Adrenal gland (tissue), 19 donors: ENCODE measurements at places on chromosomes 5 and 9. TPM values are rescaled to one million over a fixed set of nuclear protein-coding genes. Genes with fewer than 3 reads are reported as not detected.

DNA sequence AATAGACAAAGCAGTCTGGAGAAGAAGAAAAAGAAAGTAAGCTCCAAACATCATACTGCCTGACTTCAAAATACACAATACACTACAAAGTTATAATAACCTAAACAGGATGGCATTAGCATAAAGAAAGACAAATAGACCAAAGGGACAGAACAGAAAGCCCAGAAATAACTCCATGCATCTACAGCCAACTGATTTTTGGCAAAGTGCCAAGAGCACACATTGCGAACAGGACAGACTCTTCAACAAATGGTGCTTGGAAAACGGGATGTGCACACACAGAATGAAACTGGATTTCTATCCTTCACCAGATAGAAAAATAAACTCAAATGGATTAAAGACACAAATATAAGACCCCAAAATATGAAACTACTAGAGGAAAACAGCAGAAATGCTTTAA is 66.6 kb upstream of the SPATA31E1 start:
- H3K4me3 ChIP-seq = no peak overlapping the region
- no peak overlapping the region for H3K27ac ChIP-seq
- H3K36me3 ChIP-seq = no peaks in the 10 kb centered on the region
- no peaks in the 10 kb centered on the region for H3K27me3 ChIP-seq

The TMEFF1 gene
- not detected for total RNA-seq

GRCh38 chr5:176714067-176714466 is 66.8 kb downstream of the TSPAN17 start:
- H3K27me3 ChIP-seq = no peaks in the 10 kb centered on the region
- no peak overlapping the region for H3K4me3 ChIP-seq
- H3K27ac ChIP-seq = no peak overlapping the region
- H3K4me1 ChIP-seq = no peaks in the 10 kb centered on the region
- no peak for DNase-seq

- no peak overlapping the region for H3K27ac ChIP-seq
- no peak overlapping the region for H3K4me3 ChIP-seq
- DNase-seq = no peak
- H3K4me1 ChIP-seq = no peaks in the 10 kb centered on the region
- no peaks in the 10 kb centered on the region for H3K27me3 ChIP-seq
Measured at GRCh38 chr5:86917117-86917579, 299.4 kb downstream of the COX7C start.

- H3K27ac ChIP-seq = no peak overlapping the region
- H3K4me1 ChIP-seq = peaks cover 11% of the 10 kb centered on the region
- DNase-seq = peak; percentile 41
- H3K36me3 ChIP-seq = no peaks in the 10 kb centered on the region
Measured at GRCh38 chr9:127817881-127818434, 15.3 kb downstream of the FPGS start.

The TMC1 gene
- 0.50 TPM for total RNA-seq

DNA sequence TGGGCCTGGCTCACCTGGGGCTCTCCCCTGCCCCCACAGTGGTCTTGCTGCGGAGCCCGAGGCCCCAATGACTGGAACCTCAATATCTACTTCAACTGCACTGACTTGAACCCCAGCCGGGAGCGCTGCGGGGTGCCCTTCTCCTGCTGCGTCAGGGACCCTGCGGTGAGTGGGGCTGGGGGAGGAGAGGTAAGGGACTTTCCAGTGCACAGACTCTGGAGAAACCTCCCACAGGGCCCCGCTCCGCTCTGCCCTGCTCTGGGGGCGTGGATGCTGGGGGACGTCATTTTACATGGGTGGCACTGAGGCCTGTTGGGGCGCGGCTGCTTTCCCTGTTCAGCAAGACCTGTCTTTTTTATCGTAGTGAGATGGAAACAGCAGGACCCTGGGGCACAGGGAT is 7.6 kb downstream of the TSPAN17 start:
- no peak overlapping the region for H3K4me3 ChIP-seq
- H3K27me3 ChIP-seq = no peaks in the 10 kb centered on the region
- no peak for DNase-seq
- no peak overlapping the region for H3K27ac ChIP-seq
- peaks cover 22% of the 10 kb centered on the region for H3K4me1 ChIP-seq
- peaks cover 34% of the 10 kb centered on the region for H3K36me3 ChIP-seq

The PLPPR1 gene
- total RNA-seq = not detected

- no peak overlapping the region for H3K27ac ChIP-seq
- no peaks in the 10 kb centered on the region for H3K27me3 ChIP-seq
- no peaks in the 10 kb centered on the region for H3K4me1 ChIP-seq
- H3K36me3 ChIP-seq = no peaks in the 10 kb centered on the region
Measured at GRCh38 chr5:3999929-4000328, 404.3 kb downstream of the IRX1 start.

DNA sequence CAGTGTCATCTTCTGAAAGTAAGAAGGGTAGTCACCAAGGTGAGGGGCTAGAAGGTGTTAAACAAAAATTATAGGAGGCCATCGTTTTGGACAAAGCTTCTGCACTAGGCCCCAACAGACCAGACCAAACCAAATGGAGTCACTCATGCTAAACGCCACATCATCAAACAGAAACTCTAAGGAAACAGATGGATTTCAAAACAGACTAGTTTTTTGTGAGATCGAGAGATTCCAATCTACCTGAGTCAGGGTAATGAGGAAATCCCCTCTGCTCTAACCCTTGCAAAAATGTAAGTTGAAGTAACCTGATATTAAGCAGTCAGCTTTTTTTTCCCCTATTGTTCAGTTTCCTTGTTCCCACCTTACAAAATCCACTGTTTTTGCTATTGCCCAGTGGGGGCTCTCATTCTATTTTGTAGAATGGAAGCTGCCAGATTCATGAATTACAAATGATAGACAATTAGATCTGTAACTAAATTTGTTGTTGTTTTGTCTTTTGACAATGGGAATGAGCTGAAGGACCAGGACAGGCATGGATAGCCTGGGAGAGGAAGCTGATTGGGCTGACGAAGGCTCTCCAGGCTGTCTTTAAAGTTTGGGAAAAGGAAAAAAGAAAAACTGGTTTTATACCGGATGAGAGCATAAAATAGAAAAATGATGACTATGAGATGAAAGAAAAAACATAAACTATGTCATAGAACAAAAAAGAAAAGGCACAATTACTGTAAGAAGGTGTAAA is 94.7 kb upstream of the ADAMTSL1 start:
- no peak overlapping the region for H3K4me3 ChIP-seq
- no peaks in the 10 kb centered on the region for H3K36me3 ChIP-seq
- H3K27me3 ChIP-seq = no peaks in the 10 kb centered on the region
- no peak for DNase-seq

DNA sequence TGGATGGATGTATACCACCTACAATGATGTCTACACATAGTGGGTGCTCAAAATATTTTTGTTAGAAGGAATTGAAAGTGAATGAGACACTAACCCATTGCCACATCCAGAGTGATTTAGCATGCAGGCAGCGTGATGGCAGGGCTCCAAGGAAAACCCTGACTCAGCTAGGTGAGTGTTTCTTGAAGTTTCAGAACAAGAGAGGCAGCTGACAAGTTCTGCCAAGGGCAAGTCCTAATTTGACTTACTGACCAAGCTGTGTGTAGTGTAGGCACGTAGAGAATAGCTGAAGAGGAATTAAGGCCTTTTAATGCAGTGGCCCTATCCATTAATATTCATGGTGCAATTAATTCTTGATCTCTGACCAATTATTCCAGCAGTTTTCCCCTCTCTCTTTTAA is 107.8 kb upstream of the ATP10B start:
- H3K36me3 ChIP-seq = no peaks in the 10 kb centered on the region
- H3K4me3 ChIP-seq = no peak overlapping the region
- DNase-seq = peak; percentile 75
- H3K4me1 ChIP-seq = no peaks in the 10 kb centered on the region
- H3K27ac ChIP-seq = no peak overlapping the region

GRCh38 chr5:13581132-13581531 is 363.4 kb downstream of the DNAH5 start:
- no peaks in the 10 kb centered on the region for H3K27me3 ChIP-seq
- no peak overlapping the region for H3K4me3 ChIP-seq
- no peak for DNase-seq
- no peaks in the 10 kb centered on the region for H3K36me3 ChIP-seq
- H3K4me1 ChIP-seq = no peaks in the 10 kb centered on the region
- H3K27ac ChIP-seq = no peak overlapping the region

The PCDHGA4 gene
- total RNA-seq = 5.0 TPM

DNA sequence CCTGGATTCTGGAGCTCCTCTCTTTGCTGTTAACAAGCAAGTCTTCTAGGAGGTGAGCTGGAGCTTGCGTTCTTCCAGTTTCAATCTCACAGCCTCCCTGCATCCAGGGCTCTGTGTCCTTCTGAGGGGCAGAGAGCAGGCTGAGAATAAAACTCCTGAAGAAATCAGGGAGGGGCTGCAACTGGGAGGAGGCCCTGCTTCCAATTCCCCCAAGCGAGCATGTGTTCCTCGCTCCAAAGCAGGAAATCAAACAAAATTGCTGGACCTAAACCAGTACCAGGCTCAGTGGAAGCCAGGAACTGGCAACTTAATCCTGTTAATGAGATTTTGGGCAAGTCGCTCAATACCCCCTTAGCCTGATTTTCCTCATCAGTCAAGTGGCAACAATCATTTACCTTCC is 181.8 kb downstream of the ASTN2 start:
- H3K36me3 ChIP-seq = no peaks in the 10 kb centered on the region
- H3K27me3 ChIP-seq = no peaks in the 10 kb centered on the region
- no peaks in the 10 kb centered on the region for H3K4me1 ChIP-seq

GRCh38 chr9:15238646-15239045 is 68.4 kb downstream of the TTC39B start:
- no peaks in the 10 kb centered on the region for H3K27me3 ChIP-seq
- H3K4me3 ChIP-seq = no peak overlapping the region
- H3K4me1 ChIP-seq = peaks cover 9% of the 10 kb centered on the region
- H3K27ac ChIP-seq = no peak overlapping the region

The CEL gene
- 1.3 TPM for total RNA-seq

GRCh38 chr5:118611332-118611945 is 376.9 kb downstream of the DTWD2 start:
- no peak overlapping the region for H3K4me3 ChIP-seq
- no peak overlapping the region for H3K27ac ChIP-seq
- H3K27me3 ChIP-seq = no peaks in the 10 kb centered on the region
- no peaks in the 10 kb centered on the region for H3K4me1 ChIP-seq
- DNase-seq = peak; percentile 6

The SPAG8 gene
- total RNA-seq = 3.6 TPM

GRCh38 chr9:5631026-5631425 is 2.1 kb downstream of the RIC1 start:
- peak overlapping the region; percentile 97 for H3K4me3 ChIP-seq
- no peaks in the 10 kb centered on the region for H3K36me3 ChIP-seq
- DNase-seq = no peak
- H3K27ac ChIP-seq = no peak overlapping the region
- no peaks in the 10 kb centered on the region for H3K27me3 ChIP-seq

DNA sequence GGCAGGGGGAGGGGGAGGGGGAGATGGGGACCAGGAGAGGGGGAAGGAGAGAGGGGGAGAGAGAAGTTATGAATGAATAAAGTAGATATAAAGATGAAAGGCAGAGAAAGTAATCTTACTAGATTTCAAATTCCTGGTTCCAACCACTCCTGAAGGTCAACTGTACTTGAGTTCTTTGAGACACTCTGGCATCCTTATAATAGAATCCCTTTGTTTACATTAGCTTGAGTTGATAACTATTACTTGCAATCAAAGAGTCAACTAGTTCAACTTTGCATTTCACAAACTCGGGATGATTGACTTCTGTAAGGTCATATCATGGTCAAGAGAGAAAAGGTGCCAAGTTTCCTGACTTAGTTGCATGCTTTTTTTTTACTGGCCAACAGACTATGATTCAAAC is 42.2 kb downstream of the BAAT start:
- no peak overlapping the region for H3K27ac ChIP-seq
- no peak for DNase-seq
- no peak overlapping the region for H3K4me3 ChIP-seq
- H3K4me1 ChIP-seq = no peaks in the 10 kb centered on the region

DNA sequence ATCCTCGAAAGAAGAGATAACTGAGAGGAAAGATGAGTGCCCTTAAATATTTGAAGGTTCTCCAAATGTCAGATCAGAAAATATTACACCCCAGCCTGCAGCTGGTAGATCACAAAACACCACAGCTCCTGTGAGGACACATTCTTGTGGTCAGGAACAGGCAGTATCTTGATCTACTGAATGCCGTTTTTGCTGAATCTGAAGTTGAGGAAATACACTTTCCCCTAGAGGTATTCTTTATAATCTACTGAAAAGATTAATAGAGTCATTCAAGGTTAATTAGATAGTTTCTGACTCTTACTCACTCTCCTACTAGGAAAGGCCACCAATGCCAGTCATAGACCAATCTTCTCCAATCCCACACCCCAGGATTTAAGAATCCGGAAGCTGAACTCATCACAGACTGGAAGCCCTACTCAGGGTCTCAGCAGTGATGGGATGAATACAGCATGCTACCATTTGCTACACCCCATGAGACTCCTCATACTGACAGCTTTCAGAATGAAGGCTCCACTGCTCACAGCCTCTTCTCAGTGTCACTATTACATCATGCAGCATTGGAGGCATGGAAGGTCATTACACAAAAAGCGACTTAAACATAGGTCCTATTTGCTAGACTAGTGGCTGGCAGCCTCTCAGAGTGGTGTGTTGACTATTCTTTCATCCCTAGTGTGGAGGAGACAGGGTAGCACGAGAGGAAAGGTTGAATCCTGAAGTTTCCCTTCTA is 143.9 kb upstream of the SLC1A3 start:
- H3K27me3 ChIP-seq = no peaks in the 10 kb centered on the region
- no peak overlapping the region for H3K27ac ChIP-seq
- no peak overlapping the region for H3K4me3 ChIP-seq

DNA sequence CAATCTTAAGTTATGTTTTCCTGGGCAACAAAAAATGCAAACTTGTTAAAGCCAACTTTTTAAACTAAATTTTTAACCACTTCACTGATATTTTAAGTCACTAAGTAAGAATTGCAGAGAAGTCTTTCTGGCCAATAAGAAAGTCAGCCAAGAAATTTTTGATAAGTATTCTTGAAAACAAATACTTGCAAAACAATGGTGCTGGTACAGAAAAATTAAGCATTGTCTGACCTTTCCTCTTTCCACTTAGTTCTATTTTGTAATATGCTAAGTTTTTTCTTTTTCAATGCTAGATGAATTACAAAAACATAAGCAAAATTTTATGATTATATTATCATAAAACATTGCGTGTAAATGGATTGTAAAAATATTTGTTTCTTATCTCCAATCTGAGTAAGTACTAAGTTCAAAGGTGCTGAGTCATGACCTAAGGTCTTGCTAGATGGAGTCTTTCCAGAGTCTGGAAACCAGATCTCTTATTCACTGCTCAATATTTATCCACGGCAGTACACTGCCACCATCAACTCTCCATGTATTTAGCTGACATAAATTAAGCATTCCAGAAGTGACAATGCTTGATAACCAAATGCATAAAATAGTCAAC is 139.7 kb downstream of the MEF2C start:
- DNase-seq = no peak
- no peak overlapping the region for H3K27ac ChIP-seq
- H3K4me3 ChIP-seq = no peak overlapping the region
- H3K4me1 ChIP-seq = peaks cover 7% of the 10 kb centered on the region
- peaks cover 10% of the 10 kb centered on the region for H3K36me3 ChIP-seq
- no peaks in the 10 kb centered on the region for H3K27me3 ChIP-seq

DNA sequence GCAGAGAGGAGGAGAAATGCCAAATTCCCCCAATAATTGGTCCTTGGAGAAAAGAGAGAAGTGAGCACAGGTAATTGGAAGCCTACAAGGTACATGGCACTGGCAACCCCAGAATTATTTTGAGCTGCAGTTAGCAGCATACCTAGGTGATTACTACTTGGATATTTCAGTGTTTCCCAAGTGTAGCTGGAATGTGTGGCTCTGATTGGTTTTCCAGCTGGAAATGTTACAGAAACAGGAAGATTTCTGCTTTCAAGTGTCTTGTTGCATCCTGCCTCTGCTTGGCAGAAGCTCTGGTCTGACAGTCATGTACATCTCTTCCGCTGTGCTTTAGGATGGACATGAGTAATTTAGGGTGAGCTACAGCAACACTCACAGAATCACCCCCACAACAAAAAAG is 262.1 kb downstream of the ENC1 start:
- H3K36me3 ChIP-seq = no peaks in the 10 kb centered on the region
- no peak for DNase-seq
- no peak overlapping the region for H3K4me3 ChIP-seq
- no peak overlapping the region for H3K27ac ChIP-seq
- H3K4me1 ChIP-seq = peaks cover 1% of the 10 kb centered on the region
